ENCODE measurements at places on chromosomes 5 and 9. TPM values are rescaled to one million over a fixed set of nuclear protein-coding genes. Genes with fewer than 3 reads are reported as not detected.

Gene PRKAA1
- 33.8 TPM for total RNA-seq

Gene ARL14EPL
- not detected for total RNA-seq

Gene KIAA0825
- total RNA-seq = 0.54 TPM

Gene PLAC8L1
- 0.61 TPM for total RNA-seq

Gene ANKRD31
- 0.94 TPM for total RNA-seq

Gene PCDHGC5
- not detected for total RNA-seq

Gene BSPRY
- total RNA-seq = 9.1 TPM

Gene AMACR
- total RNA-seq = 7.7 TPM

Gene NSUN2
- 110 TPM for total RNA-seq

Gene COL15A1
- not detected for total RNA-seq

DNA sequence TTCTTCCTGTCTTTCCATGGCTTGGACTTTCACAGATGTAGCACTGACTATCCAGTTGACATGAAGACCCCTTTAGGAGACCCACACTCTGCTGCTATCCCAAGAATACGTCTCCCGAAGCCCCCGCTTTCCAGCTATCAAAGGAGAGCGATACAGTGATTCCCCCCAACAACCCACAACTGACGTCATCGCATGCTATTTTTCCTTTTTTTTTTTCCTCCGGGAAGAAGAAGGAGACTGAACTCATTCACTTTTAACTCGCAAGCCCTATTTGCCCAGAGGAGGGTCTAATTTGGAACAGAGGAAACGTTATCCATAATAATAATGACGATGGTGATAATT lies 2.1 kb downstream of the PAPPA start:
- peaks cover 66% of the 10 kb centered on the region for H3K27me3 ChIP-seq
- H3K4me3 ChIP-seq = no peak overlapping the region
- H3K4me1 ChIP-seq = peaks cover 8% of the 10 kb centered on the region
- H3K27ac ChIP-seq = no peak overlapping the region
- no peaks in the 10 kb centered on the region for H3K36me3 ChIP-seq

- H3K4me1 ChIP-seq = peaks cover 58% of the 10 kb centered on the region
- peak; percentile 91 for DNase-seq
- H3K27ac ChIP-seq = peak within 1 kb of the TSS; percentile 98
- H3K36me3 ChIP-seq = peaks cover 24% of the 10 kb centered on the region
Observed at GRCh38 chr5:139389701-139390638, at the start of gene MZB1. TSS of gene MZB1 (minus strand) at chr5:139389913. CDS start at chr5:139389856, 57 bp downstream.

DNA sequence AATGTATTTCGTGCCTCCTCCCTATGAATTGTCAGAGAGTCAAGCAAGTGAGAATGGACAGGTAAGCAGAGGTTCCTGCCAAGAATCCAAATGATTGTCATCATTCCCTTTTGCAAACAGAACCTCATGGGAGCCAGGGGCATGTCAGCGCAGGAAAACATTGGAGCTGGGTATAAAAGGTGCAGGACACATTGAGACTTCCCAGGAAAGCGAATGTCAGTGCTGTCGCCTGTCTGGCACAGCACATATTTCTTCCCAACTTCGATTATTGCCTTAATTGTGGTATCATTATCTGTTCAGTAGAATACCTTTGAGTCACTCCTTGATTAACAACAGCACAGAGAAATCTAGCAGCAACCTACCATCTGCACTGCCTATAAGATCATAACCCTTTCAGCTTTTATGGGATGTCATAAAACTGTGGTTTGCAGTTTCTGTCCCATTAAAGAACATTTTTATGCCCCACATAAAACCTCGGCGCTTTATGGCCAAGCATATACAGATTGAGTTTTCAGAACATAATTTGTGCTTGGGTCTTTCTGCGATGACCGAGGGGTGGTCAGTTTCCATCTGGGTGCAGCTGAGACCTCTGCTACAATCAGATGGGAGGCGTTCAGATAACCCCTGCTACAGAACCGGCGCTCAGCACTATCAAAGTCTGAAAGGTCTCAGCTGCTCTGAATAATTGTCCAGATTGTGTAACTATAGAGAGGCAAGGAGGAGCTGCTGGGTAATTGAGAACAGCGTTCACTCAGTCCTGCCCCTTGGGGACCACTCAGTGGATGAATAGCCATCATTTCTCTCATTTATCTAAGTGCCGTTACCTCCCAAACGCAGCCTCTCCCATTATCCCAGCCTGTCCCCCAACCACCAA lies 30.9 kb upstream of the WWC1 start:
- no peak for DNase-seq
- H3K27ac ChIP-seq = no peak overlapping the region
- no peaks in the 10 kb centered on the region for H3K36me3 ChIP-seq
- H3K4me3 ChIP-seq = no peak overlapping the region

DNA sequence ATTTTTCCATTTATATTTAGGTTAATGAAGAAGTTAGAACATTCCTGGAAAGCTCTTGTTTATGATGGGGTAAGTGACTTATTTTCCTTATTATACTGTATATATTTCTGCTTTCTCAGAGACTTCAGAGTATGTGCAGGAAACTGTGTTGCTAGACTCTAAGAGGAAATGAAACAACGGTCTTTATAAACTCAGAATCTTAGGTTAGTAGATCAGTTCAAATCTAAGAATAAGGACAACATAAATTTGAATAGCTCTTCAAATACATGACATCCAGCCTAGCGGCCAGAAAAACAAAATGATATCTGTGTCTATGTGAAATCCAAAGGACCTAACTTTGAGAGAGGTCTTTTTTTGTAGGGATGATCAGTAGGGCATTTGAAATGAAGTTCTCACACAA lies 94.3 kb downstream of the PRKACG start:
- H3K36me3 ChIP-seq = no peaks in the 10 kb centered on the region
- no peak for DNase-seq
- H3K4me3 ChIP-seq = no peak overlapping the region
- no peaks in the 10 kb centered on the region for H3K4me1 ChIP-seq

DNA sequence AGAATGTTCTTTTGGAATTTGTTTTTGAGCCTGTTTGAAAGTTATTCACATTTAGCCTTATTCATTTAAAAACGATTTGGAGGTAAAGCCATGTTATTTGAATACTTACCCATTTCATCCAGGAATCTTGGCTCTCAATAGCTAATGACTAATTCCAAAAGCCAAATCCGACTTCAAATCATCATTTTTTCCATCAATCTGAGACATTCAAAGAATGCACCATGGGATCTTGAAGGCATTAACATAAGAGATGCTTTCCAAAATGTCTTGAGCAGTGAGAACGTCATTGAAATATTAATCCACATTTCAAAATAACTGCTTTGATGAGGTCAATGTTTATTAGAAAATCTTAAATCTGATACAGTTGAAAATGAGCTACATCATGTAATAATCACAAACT lies 617.0 kb upstream of the RORB start:
- H3K27me3 ChIP-seq = no peaks in the 10 kb centered on the region
- H3K4me1 ChIP-seq = no peaks in the 10 kb centered on the region
- H3K36me3 ChIP-seq = no peaks in the 10 kb centered on the region

GRCh38 chr9:127700594-127701255 lies 6.1 kb upstream of the CFAP157 start:
- no peaks in the 10 kb centered on the region for H3K27me3 ChIP-seq
- no peak for DNase-seq
- H3K36me3 ChIP-seq = no peaks in the 10 kb centered on the region
- no peak overlapping the region for H3K27ac ChIP-seq

GRCh38 chr5:17477573-17478265 lies 20.3 kb upstream of the TAF11L2 start:
- H3K27me3 ChIP-seq = no peaks in the 10 kb centered on the region
- H3K27ac ChIP-seq = no peak overlapping the region
- no peak for DNase-seq
- no peaks in the 10 kb centered on the region for H3K36me3 ChIP-seq

DNA sequence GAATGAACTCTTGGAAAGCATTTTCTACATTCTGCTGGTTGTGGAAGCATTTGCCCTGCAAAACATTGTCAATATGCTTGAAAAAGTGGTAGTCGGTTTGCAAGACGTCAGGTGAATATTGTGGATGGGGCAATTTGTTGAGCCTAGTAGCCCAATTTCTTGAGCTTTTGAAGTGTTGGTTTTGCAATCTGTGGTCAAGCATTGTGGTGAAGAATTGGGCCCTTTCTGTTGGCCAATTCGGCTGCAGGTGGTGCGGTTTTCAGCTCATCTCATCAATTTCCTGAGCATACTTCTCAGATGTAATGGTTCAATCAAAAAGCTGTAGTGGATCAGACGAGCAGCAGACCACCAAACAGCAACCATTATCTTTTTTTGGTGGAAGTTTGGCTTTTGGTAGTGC lies 426.8 kb upstream of the CDH9 start:
- no peaks in the 10 kb centered on the region for H3K27me3 ChIP-seq
- H3K36me3 ChIP-seq = no peaks in the 10 kb centered on the region
- no peak overlapping the region for H3K27ac ChIP-seq
- no peak for DNase-seq

DNA sequence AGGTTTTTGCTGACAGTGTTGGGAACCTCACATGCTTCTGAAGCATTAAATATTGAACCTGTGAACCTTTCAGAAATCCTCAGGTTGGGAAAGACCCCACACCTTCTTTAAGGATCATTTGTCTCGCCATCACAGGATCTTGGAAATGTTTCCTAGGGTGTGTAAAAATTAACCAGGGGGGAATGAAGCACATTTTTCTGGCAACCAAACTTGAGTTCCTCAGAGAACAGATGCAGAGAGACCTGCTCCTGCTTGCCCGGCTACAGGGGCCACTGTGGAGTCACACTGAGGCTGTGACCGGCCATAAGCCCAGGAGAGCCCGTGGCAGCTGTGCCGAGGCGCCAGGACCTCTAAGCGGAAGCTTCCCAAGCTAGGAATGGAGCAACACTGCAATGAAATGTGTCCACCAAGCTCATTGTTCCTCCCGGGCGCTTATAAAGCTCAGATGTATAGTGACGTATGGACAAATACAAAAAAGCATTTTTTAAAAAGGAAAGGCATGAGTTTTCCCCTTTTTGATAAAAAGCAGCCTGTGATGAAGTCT lies 7.7 kb downstream of the CXCL14 start:
- no peak overlapping the region for H3K27ac ChIP-seq
- H3K4me1 ChIP-seq = no peaks in the 10 kb centered on the region
- no peak overlapping the region for H3K4me3 ChIP-seq
- DNase-seq = no peak
- no peaks in the 10 kb centered on the region for H3K36me3 ChIP-seq

DNA sequence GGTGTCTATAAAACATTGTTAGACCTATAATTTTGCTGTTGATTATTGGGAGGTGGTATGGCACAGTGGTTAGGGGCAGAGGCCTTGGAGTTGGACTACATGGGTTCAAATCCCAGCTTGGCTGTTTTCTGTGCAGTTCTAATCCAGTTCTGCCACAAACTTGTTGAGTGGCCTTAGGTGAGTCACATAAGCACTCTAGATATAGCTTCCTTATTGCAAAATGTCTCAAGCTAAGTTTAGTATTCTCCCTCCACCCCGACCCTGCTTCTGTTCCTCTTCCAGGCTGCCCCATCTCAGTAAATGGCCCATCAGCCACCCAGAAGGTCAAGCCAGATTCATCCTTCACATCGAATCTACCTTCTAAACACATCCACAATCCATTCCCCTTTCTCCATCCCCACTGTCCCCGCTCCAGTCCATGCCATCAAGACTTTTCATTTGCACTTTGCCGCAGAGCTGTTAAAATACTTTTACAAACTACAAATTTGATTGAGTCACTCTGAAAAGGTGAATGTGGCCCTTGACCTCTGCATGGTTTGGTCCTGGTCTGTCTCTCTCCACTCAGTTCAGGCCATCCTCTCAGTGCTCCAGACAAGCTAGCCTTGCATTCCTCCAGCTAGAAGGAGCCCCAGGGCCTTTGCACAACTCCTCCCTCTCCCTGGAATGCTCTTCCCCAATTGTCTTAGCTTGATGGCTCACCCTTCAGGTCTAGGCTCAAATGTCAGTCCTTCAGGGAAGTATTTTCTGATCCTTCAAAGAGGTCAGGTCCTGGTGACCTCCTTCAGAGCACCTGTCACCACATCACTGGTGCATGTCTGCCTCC lies 10.0 kb upstream of the HDHD3 start:
- no peaks in the 10 kb centered on the region for H3K4me1 ChIP-seq
- H3K27ac ChIP-seq = no peak overlapping the region
- no peaks in the 10 kb centered on the region for H3K27me3 ChIP-seq
- no peak for DNase-seq

- no peaks in the 10 kb centered on the region for H3K4me1 ChIP-seq
- no peaks in the 10 kb centered on the region for H3K27me3 ChIP-seq
- H3K27ac ChIP-seq = no peak overlapping the region
- no peak for DNase-seq
- no peak overlapping the region for H3K4me3 ChIP-seq
Observed at GRCh38 chr9:75226403-75227139, 138.3 kb downstream of the OSTF1 start.

DNA sequence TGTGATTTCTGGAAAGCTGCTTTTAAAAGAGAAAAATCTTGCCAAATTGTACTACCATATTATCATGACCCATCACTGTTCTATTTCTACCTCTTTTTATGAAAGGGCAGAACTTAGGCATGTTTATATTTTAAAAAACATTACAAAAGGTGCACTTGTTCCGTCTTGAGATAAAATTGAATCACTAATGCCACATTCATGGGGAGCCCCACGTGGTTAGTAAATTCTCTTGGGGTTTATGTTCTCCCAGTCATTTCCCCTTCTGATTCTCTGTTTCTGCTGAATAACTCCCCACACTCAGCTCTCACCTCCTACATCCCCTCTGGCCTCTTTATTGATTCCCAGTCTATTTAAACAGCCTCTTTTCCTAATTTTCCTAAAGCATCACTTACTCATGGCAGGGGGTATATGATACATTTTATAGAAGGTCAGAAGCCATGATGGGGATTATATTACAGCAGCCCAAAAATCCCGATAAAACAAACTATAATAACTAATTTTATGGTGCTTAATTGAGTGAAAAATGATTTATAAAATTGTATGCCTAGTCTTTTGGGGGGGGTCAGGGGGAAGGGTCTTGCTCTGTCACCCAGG lies 19.7 kb upstream of the VLDLR start:
- H3K27ac ChIP-seq = no peak overlapping the region
- no peaks in the 10 kb centered on the region for H3K36me3 ChIP-seq
- H3K4me1 ChIP-seq = no peaks in the 10 kb centered on the region
- peaks cover 19% of the 10 kb centered on the region for H3K27me3 ChIP-seq

GRCh38 chr9:15430920-15431844 lies 8.5 kb downstream of the SNAPC3 start:
- H3K4me1 ChIP-seq = peaks cover 40% of the 10 kb centered on the region
- no peak overlapping the region for H3K4me3 ChIP-seq
- no peak overlapping the region for H3K27ac ChIP-seq
- no peaks in the 10 kb centered on the region for H3K27me3 ChIP-seq

DNA sequence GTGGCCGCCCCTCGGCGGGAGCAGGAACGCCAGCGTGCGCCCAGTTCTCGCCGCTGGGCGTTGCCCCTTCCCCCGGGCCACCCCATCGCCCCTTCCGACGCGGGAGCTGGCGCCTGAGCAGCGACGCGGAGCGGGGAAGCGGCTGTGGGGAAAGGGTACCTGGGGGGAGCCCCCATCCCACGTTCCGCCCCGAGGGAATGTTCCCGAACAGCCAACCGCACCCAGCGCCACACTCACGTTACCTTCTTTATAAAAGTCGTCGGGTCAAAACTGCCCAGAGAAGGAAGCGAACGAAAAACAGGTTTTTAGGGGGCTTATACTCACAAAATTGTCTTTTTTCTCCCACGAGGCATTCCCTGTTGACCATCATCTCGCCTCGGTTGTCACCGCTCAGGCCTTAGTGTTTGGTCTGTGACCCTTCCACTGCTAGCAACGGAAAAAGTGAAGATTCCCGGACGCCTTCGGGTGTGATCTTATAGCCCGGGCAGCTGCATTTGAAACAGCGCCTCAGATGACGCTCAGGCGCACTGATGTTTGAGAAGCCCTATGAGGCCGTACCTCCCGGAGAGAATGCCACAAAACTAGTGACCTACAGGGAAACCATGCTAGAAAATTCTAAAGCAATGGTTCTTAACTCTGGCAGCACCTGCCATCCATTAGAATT lies 475 bp upstream of the GOLM1 start:
- H3K36me3 ChIP-seq = no peaks in the 10 kb centered on the region
- H3K27me3 ChIP-seq = peaks cover 43% of the 10 kb centered on the region
- peak overlapping the region; percentile 70 for H3K4me3 ChIP-seq
- peak; percentile 46 for DNase-seq

Measured in activated CD8-positive, alpha-beta T cell treated with anti-CD3 and anti-CD28 coated beads for 36 hours (primary cell).